ENCODE measurements at places on chromosomes 6 and 20. TPM values are rescaled to one million over a fixed set of nuclear protein-coding genes. Genes with fewer than 3 reads are reported as not detected.

Gene RAD21L1
- polyA plus RNA-seq, result not detected

Gene CRISP2
- not detected for polyA plus RNA-seq

Gene FOXO3
- polyA plus RNA-seq, result 41.4 TPM

Gene ANGPT4
- polyA plus RNA-seq, result 0.18 TPM

Gene HTR1E
- polyA plus RNA-seq, result 0.60 TPM

Gene GTSF1L
- not detected for polyA plus RNA-seq

Gene PRPH2
- polyA plus RNA-seq, result 2.9 TPM

Gene RAMACL
- polyA plus RNA-seq, result 0.53 TPM

Gene SLC35D3
- 0.14 TPM for polyA plus RNA-seq

Gene RGS17
- 2.4 TPM for polyA plus RNA-seq

Gene CFB
- 6.5 TPM for polyA plus RNA-seq

Gene FYN
- 171 TPM for polyA plus RNA-seq

Gene ROS1
- 0.16 TPM for polyA plus RNA-seq

Gene POPDC3
- polyA plus RNA-seq, result 0.52 TPM

Gene LINC00237
- polyA plus RNA-seq, result not detected

Gene ELOVL2
- 9.8 TPM for polyA plus RNA-seq
